ENCODE measurements at places on chromosomes 13 and 19.

- DNase-seq, result no peak
These were observed 8.6 kb downstream of the ISOC2 start for GRCh38 chr19:55452749-55453346.

DNA sequence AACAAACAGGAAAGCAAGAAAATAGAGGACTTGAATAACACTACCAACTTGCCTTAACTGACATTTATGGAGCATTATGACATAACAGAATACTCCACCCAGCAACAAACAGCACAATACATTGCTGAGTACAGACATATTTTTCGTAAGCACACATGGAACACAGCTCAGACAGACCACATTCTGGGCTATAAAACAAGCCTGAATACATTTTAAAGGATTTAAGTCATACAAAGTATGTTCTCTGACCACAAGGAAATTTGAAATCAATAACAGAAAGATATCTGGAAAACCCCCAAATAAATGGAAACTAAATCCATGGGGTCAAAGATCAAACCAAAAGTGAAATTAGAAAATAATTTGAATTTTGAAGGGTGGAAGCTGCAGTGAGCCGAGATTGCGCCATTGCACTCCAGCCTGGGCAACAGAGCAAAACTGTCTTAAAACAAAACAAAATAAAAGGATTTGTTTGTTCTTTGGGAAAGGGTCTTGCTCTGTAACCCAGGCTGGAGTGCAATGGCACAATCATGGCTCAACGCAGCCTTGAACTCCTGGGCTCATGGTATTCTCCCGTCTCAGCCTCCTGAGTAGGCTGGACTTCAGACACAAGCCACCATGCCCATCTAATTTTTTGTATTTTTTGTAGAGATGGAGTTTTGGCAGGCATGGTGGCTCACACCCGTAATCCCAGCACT, 5.6 kb downstream of the ZDHHC20 start:
- DNase-seq, result no peak

DNA sequence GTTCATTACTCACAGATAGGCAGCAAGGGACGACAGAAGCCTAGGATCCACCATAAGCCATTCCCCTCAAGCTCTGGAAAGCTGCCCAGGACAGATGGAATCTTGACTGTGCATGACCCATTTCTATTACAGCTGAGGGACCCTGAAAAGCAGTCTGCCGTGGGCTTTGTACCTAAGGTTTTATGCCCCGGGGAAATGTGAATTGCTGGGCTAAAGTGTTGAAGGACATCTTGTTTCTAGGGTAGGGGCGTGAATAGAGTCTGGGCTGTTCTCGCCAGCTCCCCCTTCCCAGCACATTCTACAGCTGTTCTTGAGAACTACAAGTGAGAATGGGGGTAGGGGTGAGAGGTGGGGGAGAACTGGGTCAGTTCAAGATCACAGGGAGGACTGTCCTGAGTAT, 53.6 kb upstream of the TMTC4 start:
- no peak for DNase-seq

DNA sequence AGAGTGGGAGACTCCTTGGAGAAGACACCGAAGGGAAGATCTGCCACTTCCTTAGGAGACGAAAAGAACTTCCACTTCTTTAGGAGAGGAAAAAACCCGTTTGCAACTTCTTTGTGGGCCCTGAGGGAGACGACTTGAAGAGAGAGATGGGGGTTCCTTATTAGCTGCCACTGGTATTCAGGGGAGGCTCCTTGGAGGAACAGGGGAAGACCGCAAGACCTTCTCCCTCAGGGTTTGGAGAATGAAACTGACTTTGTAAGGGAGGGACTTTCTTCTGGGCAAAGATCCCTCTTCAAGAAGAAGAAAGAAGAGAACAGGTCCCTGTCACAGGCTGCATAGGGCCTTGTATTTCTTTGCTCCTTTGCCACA, 416 bp downstream of the BCKDHA start:
- no peak for DNase-seq

GRCh38 chr13:96011291-96011872, 41.8 kb downstream of the UGGT2 start:
- DNase-seq, result no peak

GRCh38 chr19:15820646-15821045, 5.2 kb upstream of the OR10H1 start:
- no peak for DNase-seq

DNA sequence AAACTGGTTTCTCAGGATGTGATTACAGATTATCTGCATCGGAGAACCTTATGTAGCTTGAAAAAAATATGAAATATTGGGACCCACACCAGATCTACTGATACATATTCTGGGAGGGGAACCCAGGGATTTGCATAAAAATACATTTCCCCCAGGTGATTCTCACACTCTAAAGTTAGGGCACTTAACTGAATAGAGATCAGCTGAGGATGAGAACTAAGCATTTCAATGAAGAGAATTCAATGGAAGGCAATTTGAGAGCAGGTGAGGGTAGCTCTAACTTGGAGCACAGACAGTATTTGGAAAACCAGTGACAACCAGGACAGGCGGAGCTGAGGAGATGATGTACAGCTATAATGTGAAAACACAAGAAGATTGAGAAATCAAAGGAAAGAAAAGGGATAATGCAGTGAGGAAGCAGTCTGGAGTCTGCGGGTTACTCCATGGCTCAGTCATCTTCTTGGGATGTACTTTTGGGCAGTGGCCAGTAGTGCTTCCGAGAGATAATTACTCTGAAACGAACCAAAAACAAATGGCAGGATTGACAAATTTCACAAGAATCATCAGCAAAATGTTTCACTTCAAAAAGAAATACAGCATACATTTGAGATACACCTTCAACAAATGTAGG, 6.1 kb upstream of the OXGR1 start:
- DNase-seq, result no peak

DNA sequence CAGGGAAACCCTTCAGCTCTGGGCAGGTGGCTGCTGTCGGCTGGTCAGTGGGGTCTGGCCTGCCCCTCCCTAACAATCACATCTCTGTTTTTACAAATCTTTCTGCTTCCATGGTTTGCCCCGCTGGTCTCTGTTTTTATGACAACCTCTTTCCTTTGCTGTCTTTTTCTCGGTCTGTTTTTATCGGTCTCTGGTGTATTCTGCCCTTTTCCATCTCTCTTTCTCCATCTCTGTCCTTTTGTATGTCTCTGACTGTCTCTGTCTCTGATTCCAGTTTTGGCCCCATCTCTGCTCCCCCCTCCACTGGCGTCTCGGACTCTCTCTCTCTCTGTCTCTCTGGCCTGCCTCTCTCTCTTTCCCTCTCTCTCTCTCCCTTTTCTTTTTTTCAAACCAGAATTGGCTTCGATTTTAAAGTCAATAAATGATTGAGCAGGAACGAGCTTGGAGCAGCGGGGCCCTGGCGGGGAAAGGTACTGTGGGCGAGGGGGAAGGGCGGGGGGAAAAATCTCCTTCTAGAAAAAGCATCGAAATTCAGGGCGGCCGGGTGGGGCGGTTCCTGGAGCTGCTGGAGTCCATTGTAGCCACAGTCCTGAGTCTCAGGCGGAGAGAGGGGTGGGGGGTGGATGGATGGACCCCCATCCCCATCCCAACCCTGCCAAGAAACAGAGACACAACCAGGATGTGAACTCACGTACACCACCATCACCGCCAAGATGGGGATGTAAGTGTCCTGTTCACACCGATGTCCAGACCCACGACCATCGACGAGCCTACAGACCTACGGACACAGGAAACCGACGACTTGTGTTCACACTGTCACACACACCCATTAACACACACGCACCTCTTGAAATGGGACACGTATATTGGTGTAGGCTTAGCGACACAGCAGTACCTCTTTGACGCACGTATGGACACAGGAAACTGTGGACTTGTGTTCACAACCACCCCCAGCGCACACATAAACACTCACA, 3.0 kb downstream of the NFIX start:
- DNase-seq, result no peak

GRCh38 chr13:52010890-52011631, at the start of gene ATP7B:
ATP7B (minus strand) TSS chr13:52011450; CDS start chr13:52011337, 113 bp downstream.
- peak; percentile 66 for DNase-seq

GRCh38 chr13:31797154-31797775, 57.9 kb downstream of the RXFP2 start:
- DNase-seq, result no peak

DNA sequence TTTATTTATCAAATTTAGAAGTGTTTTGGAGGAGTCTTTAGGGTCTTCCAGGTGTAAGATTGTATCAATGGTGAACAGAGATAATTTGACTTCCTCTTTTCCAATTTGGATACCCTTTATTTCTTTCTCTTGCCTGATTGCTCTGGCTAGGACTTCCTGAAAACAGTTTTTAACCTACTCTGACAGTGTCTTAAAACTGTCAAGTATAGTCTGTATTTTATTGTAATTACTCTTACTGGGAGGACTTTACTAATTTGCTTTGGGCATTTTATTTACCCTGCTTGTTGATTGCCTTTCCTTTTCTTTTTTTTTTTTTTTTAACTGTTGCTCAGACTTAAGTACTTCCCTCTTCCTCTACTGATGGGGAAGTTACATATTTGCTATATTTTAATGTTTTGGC, 81.3 kb downstream of the URI1 start:
- DNase-seq, result no peak
